ENCODE measurements at places on chromosomes 5 and 9.

DNA sequence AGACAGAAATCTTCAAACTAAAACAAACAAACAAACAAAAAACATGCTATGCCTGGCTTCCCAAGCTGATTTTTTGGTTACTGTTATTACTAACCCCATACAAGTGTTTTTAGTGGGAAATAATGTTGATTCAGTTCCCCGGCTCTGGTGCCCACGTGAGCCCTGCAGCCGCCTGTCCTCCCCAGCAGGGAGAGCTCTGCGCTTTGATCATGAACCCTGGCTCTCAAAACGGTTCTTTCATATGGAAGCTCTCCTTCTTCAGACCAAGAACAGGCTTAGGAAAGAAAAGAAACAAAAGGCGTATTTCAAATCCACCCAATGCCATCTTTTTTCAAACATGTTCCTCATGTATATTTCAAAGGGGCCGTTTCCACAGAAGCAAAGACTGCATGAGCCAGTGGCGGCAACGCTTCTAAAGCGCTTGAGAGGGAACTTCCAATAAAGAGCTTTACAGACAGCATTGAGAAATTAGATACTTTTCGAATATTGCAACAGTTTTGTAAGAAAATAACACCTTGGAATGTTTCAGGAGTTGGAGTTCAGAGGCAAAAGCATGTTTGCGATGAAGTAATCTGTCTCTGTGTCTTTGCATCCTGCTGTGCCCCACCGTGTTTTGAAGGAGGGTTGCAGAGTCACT is 74.8 kb downstream of the ICE1 start:
- DNase-seq = no peak

- no peak for DNase-seq
Measured at GRCh38 chr9:34279411-34279810, 49.7 kb downstream of the KIF24 start.

GRCh38 chr5:81469676-81470075 is 75.7 kb upstream of the ACOT12 start:
- no peak for DNase-seq

- no peak for DNase-seq
Measured at GRCh38 chr5:33530183-33531036, 89.6 kb downstream of the TARS1 start.

DNA sequence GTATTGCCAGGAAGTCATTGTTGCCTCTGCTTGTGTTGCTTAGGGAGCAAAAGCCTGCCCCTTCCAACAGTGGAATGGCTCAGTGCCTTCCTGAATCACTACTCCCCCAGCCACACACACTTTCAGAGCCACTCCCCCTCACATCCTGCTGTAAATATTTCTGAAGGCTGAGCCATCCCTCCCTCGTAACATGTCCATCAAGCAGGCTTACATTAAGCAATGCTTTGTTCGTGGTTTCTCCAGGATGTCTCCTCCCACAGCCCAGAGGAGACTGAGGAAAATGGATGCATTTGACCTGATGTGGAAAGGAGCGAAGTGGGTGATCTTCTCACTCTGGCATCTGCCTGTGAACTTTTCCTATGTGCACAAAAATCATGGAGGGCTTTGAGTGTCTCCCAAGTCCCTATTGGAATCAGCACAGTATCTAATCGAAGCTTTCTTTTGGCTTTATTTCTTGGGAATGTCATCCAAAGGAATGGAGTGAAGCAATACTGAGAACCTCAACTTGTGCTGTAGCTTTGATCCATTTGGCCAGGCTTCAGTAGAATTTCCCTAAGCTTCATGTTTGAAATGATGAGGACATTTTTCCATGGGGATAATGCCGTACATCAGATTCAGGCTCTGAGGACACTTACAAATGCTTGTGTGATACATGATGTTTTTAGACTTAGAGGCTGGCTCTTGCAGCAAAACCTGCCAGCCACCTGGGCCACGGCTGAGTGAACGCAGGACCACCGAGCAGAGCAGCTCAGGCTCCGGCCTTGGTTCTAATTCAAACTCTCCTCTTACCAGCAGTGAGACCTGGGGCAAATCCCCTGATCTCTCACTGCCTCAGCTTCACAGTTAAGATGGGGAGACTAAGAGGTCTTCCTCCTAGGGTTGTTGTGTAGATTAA is 389.1 kb downstream of the ENC1 start:
- no peak for DNase-seq

DNA sequence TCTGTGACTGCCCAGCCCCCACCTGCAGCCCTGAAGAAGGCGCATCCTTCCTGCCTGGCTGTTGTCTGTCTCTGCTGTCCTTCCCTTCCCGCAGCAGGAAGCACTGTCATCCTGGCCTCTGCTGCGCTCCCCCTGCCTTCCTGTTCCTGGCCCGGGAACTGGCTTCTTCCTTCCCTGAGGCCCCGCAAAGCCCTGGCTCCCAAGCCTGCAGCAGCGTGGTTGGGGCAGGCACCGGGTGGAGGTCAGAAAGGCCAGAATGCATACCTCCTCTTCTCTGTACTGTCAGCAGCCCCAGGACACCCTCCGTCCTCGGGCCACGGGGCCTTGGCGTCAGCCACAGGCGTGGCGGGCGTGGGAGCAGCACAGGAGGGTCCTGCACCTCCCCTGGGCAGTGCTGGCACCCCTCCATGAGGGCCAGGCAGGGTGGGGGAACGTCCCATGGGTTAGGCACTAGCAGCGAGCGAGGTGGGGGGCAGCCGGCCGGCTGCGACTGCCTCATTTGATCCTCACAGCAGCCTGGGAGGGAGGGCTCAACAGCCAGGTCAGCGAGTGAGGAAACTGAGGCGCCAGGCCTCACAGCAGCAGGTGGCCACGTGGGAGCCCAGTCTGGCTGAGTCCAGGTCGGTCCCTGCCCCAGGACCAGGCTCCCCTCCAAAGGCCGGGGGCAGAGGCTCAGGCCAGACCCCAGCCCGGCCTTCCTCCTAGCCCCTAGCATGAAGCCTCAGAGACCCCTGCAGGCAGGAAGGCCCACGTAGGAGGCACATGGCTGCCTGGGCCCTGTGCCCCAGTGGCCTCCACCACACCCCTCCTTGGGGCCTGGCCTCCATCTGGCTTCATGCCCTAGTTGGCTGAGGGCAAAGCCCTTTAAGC is 9.4 kb downstream of the FLT4 start:
- DNase-seq = no peak

DNA sequence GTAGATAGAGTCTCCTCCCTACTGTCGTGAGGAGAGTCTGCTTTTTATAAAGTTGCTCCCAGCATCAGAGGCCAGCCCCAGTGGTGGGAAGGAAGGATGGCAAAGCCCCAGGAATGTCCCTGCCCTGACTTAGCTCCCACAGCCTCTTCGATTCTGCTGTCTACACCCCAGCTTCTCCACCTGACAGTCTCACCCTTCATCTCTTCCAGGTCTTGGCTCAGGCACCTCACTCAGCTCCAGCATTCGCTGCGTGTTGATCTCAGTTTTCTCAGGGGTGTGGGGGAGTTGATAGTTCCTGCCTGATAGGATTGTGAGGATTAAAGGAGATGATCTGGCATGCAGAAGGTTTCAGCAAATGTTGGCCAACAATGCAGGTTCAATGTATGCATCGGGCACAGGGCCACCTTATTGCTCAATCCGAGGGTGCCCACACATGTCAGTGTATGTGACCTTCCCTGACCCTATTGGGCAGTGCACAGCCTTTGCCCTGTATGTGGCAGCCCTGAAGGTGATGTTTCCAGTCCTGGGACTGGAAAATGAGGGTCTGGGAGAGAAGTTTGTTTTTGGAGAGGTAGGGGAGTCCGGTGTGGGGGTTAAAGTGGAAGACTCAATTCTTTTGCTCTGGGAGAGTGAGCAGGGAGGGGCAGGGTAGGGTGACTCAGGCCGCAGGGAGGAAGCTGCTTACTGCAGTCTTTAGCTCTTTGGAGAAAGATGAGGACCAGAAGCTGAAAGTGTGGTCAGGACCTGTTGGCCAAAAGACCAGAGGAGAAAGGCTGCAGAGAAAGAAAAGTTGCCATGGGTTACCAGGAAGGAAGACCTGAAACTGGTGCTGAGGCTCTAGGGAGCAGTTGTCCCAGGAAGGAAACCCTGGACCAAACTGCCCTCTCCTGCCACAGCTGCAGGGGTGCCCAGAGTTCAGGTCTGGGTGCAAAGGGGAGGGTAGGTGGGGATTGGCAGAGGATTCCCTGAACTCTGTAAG is 153.2 kb downstream of the MACROH2A1 start:
- no peak for DNase-seq

DNA sequence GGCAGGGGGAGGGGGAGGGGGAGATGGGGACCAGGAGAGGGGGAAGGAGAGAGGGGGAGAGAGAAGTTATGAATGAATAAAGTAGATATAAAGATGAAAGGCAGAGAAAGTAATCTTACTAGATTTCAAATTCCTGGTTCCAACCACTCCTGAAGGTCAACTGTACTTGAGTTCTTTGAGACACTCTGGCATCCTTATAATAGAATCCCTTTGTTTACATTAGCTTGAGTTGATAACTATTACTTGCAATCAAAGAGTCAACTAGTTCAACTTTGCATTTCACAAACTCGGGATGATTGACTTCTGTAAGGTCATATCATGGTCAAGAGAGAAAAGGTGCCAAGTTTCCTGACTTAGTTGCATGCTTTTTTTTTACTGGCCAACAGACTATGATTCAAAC is 42.2 kb downstream of the BAAT start:
- DNase-seq = no peak

DNA sequence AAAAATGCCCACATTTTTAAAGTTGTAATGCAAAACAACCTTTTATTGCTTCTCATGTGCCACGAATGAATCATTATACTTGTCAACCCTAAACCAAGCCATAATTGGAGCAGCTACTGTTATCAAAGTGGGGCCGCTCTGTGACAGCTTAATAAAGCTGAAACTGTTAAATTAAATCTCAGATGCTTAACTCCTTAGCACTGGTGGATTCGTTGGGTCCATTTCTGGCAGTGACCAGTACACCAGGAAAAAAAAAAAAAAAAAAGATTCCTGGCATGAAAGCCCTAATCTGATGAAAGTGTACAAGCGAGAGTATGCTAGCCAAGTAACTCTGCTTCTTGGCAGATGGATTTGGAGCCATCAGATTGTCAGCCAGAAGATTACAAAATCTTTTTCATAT is 164.8 kb downstream of the ZSWIM6 start:
- DNase-seq = no peak

GRCh38 chr5:179840766-179841165 is 17.9 kb downstream of the MRNIP start:
- no peak for DNase-seq

- no peak for DNase-seq
Measured at GRCh38 chr9:83432877-83433550, 105.2 kb downstream of the FRMD3 start.

DNA sequence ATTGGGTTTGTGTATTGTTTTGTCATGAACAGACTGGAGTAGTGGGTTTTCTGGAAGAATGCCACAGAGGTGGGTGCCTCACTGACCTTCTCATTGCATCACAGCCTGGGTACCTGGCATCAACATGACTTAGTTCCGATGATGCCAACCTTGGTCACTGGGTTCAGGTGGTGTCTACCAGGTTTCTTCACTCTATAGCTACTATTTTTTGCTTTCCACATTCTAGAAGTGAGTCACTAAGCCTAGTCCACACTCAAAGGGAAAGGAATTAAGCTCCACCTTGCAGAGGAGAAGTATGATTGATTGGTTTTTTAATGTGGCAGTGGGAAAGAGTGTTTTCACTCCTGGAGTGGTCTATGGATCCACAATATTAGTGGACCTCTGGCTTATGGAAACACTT is 391.9 kb downstream of the DMRT2 start:
- no peak for DNase-seq

GRCh38 chr9:133990366-133991213 is 1.5 kb downstream of the VAV2 start:
- DNase-seq = no peak

DNA sequence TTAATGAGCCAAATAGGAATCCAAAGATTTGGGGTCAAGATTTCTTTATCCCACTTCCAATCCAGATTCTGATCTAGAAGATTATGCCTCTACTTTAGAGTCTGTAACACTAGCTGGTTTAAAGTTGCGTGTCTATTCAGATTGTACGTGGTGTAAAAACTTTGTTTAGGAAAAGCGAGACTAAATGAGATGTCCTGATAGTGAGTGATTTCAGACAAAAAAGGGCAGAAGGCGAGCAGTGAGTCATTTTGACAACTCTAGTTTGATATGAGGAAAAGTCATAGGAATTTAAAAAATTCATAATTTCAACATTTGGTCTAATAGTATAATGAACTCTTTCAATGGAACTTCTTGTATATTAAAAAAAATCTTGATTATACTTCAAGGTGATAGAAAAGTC is 119.6 kb upstream of the KLF9 start:
- DNase-seq = no peak

DNA sequence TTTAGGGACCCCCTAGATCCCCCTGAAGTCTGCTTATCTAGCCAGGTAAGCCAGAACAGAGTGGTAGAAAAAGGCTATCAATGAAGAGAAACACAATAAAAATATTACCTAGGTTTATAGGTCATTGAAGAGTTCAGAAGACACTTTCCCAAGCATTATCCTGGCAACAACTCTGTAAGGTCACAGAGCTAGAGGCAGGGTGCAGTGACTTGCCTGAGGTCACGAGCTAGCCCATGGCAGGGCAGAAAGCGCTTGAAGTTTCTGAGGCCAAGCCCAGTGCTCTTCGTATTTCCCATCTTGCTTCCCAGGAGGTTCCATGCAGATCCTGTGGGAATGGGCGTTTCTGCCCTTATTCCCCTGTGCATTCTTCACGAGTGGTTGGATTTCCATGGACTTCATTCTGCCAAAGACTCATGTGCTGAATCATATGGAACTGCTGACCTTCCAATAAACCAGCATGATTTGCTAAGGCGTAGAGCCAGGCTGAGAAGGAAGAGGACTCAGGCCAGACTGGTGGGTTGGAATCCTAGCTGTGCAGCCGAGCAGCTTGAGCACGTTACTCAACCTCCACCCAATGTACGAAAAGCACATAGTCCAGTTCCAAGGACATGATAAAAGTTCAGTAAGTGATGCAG is 22.1 kb downstream of the TRMO start:
- no peak for DNase-seq

DNA sequence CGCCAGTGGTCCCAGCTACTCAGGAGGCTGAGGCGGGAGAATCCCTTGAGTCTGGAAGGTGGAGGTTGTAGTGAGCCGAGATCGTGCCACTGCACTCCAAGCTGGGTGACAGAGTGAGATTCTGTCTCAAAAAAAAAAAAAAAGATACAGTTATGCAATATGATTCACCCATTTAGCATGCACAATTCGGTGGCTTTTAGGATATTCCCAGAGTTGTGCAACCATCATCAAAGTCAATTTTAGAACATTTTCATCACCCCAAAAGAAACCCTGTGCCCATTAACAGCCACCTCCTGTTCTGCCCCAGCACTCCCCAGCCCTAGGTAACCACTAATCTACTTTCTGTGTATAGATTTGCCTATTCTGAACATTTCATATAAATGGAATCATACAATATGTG is 4.3 kb upstream of the DHFR start:
- DNase-seq = no peak
